ENCODE measurements at places on chromosomes 1 and 21.

DNA sequence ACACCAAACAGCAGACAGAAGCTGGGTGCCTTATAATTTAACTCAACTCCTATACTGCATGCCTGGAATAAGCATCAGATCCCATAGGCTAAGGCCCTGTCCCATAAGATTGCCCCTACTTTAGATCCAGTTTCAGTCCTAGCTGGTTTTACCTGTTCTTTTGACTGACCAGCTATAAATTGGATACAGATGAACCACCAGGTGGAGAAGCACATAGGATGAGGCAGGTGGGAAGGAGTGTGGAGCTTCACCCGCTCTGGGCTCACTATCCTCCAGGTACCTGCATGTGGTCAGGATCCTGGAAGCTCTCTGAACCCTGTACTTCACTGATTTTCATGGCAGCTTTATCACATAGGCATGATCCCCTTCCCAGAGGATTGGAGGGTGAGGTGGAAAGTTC is 51.3 kb downstream of the MAST2 start:
- no peak for DNase-seq

DNA sequence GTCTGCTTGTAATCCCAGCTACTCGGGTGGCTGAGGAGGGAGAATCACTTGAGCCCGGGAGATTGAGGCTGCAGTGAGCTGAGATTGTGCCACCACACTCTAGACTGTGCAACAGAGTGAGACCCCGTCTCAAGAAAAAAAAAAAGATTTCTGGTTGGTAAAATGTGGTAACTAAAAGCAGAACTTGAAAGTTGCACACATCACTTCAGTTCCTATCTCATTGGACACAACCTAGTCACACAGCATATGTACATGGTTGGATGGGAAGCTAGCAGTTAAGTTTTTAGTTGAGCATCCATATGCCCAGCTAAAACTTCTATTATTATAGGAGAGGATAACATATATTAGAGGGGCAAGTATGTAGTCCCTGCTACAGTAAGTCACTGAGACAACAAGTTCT is 22.1 kb downstream of the BCAS2 start:
- no peak for DNase-seq

GRCh38 chr1:2544093-2544874 is 11.9 kb upstream of the TNFRSF14 start:
- DNase-seq = no peak

- DNase-seq = no peak
These were observed 47.6 kb downstream of the SLX9 start for GRCh38 chr21:44987301-44987885.

- DNase-seq = no peak
These were observed 80.5 kb downstream of the OMA1 start for GRCh38 chr1:58465825-58466629.

- no peak for DNase-seq
These were observed 26.6 kb upstream of the CD84 start for GRCh38 chr1:160605792-160606479.

DNA sequence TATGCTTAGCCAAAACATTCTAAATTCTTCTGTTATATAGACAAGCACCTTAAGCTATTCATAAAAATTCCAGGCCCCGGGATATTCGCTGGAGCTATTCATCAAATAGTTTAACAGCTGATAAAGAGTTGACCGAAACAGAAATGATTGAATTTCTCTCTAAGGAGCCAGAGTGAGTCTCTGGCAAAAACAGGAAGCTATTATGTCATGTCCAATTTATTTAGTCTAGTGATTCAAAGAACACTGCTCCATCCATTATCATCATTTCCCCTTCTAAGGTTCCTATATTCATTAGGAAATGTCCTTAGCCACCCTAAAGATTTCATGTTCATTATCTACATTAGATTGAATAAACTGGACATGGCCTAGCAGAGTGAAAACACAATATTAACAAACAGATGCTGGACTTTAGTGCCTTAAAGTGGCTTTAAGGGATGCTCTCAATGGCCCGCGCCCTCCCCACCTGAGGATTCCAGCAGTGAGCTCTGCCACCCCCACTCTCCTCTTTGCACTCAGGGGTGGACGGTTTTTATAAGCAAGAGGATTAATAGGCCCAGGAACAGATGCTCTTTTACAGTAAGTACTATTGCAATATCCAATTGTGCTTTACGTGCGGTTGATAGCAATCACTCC is 122.1 kb upstream of the RGS1 start:
- DNase-seq = no peak

DNA sequence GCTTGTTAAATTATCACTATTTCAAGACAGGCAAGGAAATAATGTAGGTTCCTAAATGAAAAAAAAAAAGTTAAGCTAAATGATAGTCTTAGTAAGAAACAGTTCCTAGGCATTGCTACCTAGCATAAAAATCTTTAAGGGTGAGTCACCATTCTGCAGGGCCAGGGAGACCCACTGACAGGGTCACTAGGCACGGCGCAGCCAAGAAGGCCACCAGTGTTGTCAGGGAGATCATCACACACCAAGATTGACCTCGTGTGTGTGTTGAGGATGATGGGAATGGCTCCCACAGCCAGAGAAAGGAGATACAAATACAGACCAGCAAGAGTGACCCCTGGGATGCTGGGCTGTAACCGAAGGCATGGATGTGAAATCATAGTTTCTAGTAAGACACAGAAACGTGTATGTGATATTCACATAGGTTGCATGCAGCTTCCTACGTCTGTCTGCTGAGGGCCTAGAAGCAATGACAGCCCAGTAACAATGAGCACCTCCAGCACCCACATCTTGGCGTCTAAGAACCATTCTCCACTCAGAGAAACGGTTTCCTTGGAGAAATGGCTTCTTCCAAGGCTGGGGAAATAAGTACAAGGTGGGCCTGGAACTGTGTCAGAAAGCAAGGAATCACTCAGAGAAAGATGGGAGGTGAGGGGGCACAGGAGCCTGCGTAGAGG is 29.1 kb downstream of the RIPK4 start:
- DNase-seq = no peak

DNA sequence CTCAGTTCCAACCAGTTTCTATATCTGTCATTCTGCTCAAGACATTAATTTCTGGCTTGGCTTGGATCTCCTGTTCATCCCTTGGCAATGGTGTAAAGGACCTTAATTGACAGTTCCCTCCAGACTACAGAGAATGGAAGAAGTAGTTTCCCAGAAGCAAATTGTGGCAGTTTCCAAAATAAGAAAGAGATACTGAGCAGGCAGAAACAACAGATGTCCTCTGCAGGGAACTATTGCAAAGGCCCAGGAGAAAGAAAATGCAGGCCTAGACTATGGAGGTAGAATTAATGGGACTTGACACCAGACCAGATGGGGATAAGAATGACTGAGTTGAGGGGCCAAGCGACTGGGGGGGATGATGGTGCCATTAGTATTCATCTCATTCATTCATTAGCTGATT is 6.1 kb upstream of the AK2 start:
- no peak for DNase-seq

GRCh38 chr1:36803868-36804570 is 230.3 kb downstream of the GRIK3 start:
- no peak for DNase-seq

GRCh38 chr1:226967665-226968064 is 27.6 kb downstream of the COQ8A start:
- DNase-seq = no peak

DNA sequence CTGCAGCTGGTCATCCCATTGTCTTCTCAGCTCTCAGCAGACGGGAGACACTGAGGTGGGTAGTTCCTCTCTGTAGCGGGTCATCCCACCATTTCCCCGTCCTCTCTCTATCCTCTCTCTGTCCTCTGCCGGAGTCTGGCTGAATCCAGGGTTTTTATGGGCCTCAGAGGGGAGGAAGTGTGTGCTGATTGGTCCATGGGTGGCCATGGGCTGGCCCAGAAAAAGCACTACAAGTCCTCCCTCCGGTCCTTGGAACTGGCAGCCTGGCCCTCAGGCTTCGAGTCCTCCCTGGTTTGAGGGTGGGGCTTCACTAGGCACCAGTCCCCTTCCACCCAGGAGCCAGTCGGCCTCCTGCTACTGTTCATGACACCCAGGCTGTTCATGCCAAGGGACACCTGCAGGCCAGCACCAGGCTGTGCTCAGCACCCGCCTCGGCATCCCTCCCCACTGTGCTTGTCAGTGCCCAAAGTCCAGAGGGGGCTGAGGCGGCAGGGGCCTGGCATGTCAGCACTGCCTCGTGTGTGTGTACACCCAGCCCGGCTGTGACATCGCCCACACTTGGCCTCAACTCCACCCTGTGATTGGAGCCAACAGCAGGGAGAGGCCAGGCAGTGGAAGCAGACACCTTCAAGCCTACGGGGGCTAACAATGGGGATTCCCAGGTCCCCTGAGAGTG is 23.0 kb upstream of the LRRC8C start:
- DNase-seq = no peak

DNA sequence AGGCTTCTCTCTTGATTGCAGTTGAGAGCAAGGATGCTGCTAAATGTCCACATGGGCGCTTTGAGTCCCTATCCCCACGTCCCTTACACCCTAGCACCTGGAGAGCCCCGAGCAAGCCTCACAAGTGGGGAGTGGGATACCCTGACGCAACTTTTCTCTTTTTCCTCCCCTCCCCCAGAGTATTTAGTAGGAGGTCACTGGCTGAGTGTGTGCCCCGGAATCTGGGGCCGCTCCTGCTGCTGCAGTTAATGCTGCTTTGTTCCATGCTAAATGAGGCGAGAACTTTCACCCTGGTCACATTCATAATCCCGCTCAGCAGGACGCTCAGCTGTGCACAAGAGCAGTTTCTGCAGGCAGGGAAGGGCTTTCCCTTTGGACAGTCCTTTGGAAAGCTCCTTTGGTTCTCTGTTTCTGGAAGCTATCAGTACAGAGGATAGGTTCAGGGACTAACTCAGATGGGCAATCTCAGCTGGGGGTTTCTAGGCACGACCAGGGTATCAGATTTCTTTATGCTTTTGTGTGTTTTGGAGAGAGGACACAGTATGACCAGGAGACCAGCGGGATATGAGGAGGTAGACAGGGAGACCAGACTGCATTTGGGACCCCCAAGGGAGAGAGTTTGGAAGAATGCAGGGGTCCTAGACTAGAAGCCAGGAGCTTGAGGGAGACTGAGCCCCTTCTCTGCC is 75.9 kb downstream of the NOS1AP start:
- DNase-seq = no peak

- no peak for DNase-seq
These were observed 264.3 kb downstream of the RHOU start for GRCh38 chr1:228999446-229000170.

- no peak for DNase-seq
These were observed 34.3 kb downstream of the XKR8 start for GRCh38 chr1:27994060-27994459.

- DNase-seq = no peak
These were observed 15.6 kb downstream of the TNNT2 start for GRCh38 chr1:201361652-201362504.

GRCh38 chr21:36516281-36516680 is 36.4 kb upstream of the CLDN14 start:
- no peak for DNase-seq

DNA sequence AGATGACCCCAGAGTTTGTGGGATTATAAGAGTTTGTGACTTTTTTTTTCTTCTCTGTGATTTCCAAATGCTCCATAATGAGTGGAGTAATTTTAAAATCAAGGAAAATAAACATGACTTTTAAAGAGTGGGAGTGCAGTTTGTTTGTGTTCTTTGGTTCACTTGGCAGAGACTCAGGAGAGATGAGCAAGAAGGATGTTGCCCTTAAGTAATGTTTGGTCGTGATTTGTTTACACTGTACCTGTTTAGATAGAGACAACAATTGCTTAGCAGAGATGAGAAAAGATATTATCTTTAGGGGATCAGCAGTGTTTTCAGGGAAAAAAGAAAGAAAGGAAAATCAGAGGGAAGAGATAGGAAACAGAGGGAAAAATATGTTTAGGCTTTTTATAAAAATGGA is 170.8 kb downstream of the ADSS2 start:
- DNase-seq = no peak

- DNase-seq = no peak
These were observed 191.6 kb upstream of the ZC3H12A start for GRCh38 chr1:37282764-37283163.

GRCh38 chr1:106278716-106279115 is 777.8 kb upstream of the PRMT6 start:
- DNase-seq = no peak

Measured in esophagus squamous epithelium (tissue), 5 donors.